ENCODE measurements at places on chromosomes 1 and 21.
A peak's percentile ranks its signal among the peaks of the same experiment; 100 is the strongest.

DNA sequence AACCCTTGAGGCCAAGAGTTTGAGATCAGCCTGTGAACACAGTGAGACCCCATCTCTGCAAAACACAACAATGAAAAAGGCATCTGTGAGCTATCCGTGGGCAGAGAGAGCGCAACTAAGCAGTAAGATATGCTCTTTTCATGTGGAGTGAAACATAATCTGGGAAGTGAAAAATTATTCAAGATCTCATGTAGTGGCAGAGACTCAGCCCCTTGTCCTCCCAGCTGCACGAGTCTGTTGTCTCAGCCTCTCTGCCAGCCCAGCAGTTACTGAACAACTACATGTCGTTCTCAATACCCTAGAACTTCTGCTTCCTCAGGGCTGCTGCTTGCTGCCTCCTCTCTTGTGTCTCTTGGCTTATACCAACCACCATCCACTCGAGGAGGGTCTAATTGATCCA, 61.3 kb upstream of the WDR26 start:
- DNase-seq = no peak

GRCh38 chr1:40583980-40584379, 52.5 kb downstream of the ZNF684 start:
- DNase-seq = no peak

DNA sequence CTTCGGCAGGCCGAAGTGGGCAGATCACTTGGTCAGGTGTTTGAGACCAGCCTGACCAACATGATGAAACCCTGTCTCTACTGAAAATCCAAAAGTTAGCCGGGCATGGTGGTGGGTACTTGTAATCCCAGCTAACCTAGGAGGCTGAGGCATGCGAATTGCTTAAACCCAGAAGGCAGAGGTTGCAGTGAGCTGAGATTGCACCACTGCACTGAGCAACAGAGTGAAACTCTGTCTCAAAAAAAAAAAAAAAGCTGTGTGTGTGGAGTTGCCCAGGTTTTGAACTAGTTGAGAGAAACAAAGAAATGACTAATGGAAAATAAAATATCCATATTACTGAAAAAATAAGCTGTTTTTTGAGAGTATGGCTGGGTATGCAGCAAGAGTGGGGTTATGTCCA, 100.2 kb downstream of the GTF2B start:
- no peak for DNase-seq

DNA sequence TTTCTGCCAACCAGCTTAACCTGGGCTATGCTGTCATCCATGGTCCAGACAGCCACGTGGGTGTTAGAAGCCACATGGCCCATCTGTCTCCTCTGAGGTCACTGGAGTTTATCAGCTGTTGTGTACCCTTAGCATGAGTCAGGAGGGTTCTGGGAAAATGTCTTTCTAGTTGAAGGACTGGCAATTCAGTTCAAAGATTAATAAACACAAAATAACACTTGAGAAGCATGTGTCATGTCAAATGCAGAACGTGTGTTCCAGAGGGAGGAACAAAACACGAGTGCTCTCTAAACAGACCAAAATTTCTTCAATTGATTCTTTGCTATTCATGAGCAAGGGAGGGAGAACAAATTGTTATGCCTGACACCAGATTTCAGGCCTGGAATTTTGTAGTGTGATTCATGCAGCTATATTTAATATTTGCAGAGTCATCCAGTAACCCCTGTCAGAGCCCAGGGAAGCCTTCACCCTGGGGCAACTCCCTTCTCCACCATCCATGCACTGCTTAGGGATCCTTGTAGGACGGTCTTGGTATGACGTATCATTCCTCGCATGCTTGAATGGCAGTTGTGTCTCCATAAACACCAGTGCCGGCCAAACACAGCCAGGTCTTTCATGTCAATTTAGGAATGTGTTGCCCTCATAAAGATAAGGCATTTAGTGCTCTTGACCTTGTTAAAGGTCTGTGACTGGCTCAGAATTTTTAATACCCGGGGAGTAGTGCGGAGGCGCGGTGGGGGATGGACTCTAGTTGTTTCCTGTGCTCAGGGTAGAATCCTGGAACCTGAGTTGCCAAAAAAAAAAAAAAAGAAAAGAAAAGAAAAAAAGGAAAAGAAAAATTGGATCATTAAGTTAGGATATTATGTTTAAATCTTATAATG, 27.7 kb upstream of the DYRK1A start:
- no peak for DNase-seq

- no peak for DNase-seq
Measured at GRCh38 chr1:247574236-247574635, 13.9 kb upstream of the OR2G2 start.

DNA sequence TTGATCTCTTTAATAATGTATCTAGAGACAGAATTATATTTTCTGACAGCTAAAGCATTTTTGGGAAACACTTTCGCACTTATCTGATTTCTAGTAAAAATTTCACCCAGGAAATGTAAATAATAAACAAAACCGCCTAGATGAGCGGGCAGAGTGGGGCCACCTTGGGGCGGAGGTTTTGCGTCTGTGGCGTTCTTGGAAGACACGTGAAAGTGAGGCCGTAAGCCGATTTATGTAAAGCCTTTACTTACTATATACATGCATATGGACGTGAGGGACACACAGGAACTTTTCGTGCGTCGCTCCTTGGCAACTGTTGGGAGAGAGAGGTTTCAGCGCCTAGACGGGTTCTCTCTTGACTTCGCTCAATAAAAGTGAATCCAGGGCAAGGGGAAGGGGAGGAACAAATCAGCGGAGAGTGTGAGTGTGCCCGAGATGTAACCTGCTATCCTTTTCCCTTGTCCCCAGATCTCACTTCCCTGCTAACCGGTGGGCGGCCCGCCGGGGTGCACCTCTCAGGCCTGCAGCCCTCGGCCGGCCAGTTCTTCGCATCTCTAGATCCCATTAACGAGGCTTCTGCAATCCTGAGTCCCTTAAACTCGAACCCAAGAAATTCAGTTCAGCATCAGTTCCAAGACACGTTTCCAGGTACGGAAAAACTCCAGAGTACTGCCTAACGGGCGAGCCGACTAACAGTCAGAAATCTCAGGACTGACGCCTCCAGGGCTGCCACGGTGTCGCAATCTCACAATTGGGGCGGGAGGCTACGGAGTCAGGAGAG, 1.7 kb downstream of the HLX start:
- DNase-seq = no peak

DNA sequence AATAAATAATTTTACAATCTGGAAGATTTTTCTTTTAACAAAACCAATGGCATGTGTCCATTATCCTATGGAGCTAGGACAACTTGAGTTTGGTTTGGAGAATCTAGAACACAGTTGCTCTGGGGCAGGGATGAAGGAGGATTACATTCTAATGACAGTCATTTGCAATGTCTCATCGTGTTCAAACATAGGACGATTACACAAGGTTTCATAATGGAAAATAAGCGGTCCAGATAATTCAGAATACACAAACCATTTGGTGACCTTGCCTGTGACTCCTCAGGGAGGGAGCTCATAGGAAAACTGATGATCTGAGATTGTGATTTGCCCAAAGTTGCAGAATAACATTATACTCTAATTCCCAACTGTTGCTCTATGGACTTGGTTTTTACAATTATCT, 27.6 kb upstream of the RGL1 start:
- no peak for DNase-seq

DNA sequence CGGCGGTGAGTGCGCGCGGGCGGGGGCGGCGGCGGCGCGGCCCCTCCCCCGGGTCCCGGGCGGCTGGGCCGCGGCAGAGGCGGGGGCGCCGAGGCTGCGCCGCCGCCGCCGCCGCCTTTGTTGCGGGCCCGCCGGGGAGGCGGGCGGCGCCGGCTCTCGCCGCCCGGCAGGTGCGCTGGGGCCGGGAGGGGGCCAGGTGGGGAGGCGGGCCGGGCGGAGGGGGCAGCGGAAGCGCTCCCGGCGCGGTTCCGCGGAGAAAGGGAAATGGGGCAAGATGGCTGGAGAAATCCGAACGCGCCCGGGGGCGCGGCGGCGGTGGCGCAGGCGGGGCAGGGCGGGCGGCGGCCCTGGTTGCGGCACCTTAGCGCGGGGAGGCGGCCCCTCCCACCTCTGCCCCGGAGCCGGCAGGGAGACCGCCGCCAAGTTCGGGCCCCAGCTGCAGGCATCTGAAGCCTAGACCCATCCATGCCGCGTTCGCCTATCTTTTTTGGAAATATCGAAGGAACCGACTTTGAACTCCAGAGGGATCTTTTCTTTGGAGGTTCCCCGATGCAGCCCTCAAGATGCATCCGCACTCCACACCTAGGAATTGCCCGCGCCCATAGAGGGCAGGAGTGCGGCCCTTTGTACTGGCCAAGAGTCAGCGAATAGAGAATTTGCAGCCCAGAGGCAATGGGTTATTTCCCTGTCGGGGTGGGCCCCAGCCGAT, 479 bp downstream of the POGK start:
- peak; percentile 64 for DNase-seq

DNA sequence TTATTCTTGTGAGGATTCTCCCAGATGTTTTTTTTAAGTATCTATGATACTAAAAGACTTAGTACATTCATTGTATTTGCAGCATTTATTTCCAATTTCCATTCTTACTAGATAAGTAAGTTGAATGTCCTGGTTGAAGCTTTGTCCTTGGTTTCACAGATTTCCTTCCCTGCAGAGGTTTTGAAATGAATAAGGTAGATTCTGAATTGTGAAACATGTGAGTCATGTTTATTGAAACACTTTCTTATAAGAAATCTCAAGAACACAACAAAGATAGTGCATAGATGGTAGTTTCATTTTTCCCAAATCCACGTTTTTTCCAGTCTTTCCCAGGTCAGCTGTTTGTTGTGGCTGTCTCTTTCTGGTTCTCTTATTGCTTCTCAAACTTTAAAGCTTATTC, 24.8 kb downstream of the GABPA start:
- no peak for DNase-seq

GRCh38 chr1:157626099-157626498, 28.2 kb upstream of the FCRL4 start:
- peak; percentile 1 for DNase-seq

DNA sequence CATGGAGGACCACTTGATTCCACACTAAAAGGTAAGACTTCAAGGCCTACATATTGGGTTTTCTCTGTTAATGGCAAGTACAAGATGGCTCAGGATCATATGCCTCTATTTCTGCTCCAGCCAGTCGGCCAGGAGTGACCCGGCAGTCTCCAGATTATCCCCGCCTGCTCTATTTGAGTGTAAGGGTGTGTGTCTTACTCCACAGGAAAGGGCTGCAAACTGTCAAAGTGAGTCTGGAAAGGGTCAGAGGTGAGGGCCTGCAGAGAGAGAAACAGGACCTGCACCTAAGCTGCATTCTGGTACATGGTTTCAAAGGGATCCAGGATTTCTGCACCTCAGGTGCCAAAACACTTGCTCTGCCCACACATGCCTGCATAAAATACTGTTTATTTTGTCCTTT, 9.2 kb downstream of the ZNF692 start:
- DNase-seq = no peak

DNA sequence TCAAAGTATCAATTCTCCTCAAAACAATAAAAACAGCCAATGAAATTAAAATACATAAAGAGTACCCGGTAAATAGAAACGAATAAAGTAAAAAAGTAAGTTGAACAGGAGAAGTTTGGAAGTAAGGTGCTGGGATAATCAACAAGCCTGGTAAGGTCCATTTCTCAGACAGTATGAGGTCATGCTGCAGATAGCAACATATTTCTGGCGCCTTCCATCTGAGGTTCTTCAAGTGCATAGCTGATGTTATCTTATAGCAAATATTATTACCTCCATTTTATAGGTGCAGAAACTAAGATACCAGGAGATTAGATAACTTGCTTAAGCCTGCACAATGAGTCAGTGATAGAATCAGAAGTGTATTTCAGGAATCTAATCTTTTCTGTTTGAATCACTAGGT, 23.7 kb upstream of the CEP350 start:
- DNase-seq = no peak

DNA sequence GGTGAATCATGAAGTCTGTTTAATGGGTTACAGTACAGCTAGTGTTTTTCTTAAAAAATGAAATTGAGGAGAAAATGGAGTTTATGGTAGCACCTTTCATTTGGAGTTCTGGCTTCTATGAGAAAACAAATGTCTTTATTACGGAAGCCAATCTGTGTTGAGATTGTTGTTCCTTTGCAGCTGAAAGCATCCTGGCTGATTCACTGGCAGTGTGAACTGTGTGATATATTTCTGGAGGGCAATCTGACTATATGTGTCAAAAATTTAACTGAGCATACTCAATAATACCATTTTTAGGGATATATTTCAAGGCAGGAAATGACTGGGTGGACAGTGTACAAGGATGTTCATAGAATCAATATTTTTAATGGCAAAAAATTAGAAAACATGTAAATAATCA, 46.6 kb upstream of the LYST start:
- no peak for DNase-seq

DNA sequence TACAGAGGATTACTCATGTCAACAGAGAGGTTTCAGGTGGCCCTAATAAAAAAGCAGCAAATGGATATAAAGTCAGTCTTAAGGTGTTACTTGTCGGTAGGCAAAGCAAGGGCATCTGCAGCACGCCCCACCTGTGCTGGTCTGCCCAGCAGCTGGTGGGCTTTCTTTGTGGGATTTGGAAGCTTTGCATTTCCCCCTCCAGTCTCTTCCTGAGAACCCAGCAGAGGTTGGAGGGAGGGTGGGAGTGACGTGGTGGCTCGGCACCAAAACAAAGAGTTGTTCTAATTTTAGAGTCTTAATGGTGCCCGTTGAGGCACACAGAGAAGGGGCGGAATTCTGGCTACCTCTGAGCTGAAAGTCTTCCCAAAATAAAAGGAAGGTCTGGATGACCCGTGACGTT, 4.8 kb upstream of the PCBP3 start:
- no peak for DNase-seq

DNA sequence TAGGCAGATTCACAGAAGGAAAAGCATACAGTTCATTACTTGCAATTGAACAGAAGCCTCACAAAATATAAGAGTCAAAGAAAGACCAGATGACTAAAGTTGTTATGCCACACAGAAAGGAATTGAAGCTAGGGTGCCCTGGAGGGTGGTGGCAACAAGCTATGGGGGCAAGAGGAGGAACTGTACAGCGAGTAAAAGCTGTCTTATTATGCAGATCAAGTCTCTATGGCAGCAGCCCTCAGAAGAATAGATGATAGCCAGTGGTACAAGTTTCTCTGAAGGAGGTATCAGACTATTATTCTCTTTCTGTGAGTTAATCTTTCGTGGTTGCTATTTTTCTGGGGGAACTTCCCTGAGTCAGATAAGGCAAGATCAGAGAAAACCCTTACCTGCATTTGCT, 72.2 kb downstream of the C21orf91 start:
- DNase-seq = no peak

GRCh38 chr1:3522564-3523265, 68.2 kb downstream of the ARHGEF16 start:
- DNase-seq = no peak

GRCh38 chr1:169003864-169004516, 102.5 kb upstream of the ATP1B1 start:
- no peak for DNase-seq

DNA sequence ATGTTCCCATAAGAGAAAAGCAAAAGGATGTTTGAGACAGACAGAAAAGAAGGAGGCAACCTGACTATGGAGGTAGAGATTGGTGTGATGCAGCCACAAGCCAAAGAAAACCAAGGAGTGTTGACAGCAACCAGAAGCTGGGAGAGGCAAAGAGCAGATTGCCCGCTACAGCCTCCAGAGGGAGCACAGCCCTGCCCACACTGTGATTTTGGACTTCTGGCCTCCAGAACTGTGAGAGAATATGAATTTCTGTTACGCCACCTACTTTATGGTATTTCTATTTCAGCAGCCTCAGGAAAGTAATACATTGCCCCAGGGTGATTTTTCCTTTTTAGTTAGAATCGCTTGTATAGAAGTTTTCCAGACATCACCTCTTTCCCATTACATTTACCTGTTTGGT, 28.4 kb downstream of the SLAMF6 start:
- no peak for DNase-seq
